Right atrium auricular region (tissue), 2 donors: ENCODE measurements at places on chromosomes 2 and 18.

GRCh38 chr2:25988134-25988533 lies 5.8 kb upstream of the KIF3C start:
- no peak for DNase-seq

DNA sequence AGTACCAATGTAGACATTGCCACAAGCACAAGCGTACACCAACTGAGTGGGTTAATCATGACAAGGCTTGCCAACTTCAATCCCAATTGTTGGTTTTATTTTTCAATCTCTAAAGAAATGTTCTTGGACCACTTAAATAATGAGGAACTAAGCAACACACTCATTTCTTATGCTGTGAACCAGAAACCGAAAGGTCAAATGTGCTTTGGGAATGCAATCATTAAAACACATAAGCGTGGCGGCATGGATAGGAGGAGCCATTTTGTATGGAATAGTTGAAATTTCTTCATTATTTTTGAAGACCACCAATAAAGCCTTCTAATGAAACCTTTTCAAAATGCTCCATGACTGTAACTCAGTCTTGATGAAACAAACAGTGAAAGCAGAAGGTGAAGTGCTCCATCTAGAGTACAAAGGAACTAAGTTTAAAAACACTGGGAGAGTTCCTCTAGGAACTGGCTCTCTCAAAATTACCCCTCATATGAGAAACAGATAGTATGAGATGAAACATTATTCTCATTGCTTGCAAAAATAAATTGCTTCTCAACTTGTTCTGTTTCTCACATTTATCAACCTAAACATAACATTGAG lies 113.2 kb upstream of the CHST9 start:
- no peak for DNase-seq

DNA sequence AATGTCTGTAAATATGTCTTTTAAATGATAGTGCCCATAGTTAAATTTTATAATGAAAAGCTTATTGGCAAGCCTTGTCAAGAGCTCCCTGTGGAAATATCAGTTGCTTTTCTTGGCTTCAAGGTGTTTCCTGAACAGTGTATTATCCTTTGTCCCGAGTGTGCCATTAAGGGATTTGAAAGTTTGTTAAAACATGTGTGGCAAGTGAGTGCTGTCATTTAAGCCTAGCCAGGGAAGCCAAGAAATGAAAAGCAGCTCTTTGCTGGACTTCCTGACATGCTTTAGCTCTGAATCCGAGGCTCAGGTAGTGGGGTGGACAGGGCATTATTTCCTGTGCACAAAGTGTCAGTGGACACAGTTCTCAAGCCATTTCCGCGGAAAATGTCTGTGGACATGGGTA lies 111.5 kb downstream of the DIS3L2 start:
- no peak for DNase-seq

GRCh38 chr2:152175012-152175367 lies 573 bp downstream of the STAM2 start:
- no peak for DNase-seq

DNA sequence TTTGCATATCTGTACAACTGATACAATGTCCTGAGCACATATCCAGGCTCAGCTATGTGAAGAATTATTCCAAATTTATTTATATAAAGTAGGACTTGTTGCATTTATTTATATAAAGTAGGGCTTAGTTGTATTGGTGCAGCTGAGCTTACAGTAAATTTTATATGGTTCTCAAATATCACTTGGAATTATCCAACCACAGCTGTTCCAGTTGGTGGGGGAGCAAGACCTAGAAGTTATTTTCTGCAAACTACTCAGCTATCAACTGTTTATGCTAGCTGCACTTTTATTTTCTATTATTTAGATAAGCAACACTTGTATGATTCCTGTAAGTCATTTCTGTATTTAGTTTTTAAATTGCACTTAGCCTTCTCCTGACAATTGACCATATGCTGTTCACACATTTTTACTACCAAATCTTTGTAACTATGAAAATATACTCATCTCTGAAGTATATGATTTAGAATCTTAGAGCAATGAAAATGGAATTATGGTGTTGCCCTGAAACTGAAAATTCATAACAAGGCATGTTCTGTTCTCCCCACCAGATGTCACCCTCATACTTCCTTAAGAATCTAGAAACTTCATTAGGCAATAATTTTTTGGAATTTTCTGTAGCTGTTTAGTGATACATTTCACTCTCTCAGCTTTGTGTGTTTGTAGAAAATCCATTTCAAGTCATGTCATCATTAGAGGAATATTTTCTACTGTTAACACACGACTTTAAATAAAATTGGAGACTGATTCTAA lies 157.0 kb upstream of the CBLN2 start:
- DNase-seq = no peak
